T-helper 22 cell (primary cell): ENCODE measurements at places on chromosomes 3 and 15.

DNA sequence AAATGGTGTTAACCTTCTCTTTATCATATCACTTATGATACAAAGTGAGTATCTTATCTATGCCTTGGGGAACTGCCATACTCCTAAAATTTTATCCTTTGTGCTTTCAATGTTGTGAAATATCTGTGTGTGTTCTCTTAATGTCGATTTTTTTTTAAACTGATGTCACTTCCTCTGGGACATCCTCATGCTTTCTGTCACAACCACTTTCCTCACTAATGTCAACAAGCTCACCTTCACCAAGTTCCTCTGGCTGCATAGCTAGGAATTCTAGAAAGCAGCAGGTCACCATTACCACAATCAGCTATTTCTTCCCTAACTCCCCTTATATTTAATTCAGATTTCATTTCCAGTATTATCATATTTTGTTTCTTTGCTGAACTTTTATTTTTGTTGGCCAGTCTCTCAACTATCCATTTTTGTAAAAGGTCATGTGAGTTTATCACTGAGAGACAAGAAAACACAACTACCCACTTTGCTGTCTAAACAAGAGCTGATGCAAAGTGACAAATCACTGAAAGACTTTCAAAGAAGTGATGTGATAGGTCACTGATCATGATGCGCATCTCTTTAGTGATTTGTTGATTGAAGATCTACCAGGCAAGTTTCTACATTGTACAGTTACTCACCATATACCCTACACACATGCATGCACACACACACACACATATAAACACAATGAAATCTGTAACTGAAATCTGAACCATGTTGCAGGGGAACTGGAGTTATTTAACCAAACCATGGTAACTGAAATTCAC is 369.0 kb downstream of the ULK4 start:
- DNase-seq = no peak

GRCh38 chr3:155013427-155013826 is 66.7 kb upstream of the MME start:
- DNase-seq = no peak

DNA sequence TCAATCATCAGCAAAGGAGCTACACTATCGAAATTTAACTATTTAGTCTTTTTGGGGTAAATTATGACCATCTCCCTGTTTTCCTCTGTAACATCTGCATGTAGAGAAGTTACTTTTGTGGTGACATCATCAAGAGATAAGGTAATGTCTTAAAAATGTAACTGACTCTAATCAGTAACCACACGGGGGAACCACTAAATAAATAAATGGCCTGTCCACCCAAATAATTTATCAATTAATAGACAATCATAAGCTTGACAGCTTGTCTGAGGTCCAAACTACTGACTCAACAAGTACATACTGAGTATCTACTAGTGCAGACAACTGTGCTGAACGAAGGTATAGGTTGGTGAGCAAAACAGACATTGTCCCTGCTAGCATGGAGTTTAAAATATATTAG is 219.3 kb downstream of the SLC9A9 start:
- DNase-seq = no peak

DNA sequence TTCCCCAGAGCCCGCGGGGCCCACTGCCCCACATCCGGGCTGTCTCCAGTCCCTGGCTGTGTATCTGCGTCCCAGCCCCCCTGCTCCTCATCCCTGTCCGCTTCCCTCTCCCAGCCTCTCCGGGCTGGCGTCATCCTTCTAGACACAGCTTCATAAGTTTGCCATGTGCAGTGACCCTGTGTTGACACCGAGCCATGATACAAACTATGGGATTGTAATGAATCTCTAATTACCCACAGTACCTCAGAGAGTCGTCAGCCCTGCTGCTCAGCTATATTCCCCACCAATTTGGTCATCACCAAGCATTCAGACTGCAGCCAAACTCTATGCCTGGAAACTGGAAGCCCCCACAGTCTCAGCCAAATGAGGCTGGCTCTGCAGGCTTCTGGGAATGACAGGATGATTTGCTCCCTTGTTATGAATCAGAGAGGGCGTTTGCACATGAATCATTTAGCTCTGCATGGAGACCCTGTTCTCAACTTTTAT is 466.1 kb upstream of the ATP11B start:
- no peak for DNase-seq

- DNase-seq = no peak
Measured at GRCh38 chr3:95923496-95924210, 890.7 kb upstream of the EPHA6 start.

DNA sequence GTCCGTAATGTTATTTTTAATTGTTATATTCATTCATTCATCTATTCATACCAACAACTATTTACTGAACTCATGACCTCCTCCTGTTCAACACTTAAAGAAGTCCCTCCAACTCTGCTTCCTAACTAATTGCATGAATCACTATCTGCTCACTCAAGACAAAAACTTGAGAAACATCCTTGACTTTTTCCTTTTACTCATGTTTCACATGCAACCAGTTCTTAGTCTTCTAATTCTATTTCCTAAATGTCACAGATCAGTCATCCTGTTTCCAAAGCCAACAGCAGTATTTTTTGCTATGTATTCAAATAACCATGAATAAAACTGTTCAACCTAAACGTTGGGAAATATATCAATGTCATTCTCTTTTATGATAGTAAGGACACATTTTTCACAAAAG is 124.6 kb upstream of the GBE1 start:
- no peak for DNase-seq

DNA sequence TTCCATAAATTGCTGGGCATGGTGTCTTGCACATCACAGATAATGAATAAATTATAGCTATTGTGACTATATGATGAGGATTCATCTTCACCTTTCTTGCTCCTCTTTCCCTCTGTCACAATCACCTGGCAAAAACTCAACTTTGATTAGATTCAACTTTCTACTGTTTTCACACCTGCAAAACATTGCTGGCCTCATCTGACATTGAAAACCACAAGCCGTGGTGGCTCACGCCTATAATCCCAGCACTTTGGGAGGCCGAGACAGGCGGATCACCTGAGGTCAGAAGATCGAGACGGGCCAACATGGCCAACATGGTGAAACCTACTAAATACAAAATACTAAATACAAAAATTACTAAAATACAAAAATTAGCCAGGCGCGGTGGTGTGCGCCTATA is 12.7 kb upstream of the PEX5L start:
- DNase-seq = no peak

GRCh38 chr15:61441891-61442290 is 212.8 kb upstream of the RORA start:
- no peak for DNase-seq

GRCh38 chr3:111904376-111905241 is 45.5 kb downstream of the PHLDB2 start:
- DNase-seq = no peak

GRCh38 chr15:28114721-28115622 is 15.9 kb upstream of the OCA2 start:
- DNase-seq = no peak

GRCh38 chr15:50823281-50823680 is 57.8 kb upstream of the SPPL2A start:
- DNase-seq = no peak

- DNase-seq = no peak
Measured at GRCh38 chr15:59011262-59011952, 23.9 kb downstream of the RNF111 start.

GRCh38 chr15:55977231-55977630 is 16.2 kb downstream of the NEDD4 start:
- DNase-seq = no peak

DNA sequence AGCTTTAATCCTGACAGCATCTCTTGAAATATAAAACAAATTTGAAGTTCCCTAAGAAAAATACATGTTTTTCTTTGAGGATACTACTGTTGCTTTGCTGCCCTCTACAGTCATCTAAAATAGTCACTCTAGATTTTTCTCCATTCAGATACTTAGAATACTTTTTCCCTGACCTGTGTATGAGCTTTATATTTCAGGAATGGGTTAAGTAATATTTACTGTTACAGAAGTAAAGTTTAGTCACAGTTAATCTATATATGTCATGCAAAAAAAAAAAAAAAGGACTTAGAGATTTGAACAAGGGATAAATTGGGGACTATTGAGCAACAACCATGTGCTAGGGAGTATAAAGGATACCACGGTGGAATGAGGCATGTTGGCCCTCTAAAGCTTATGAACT is 8.8 kb downstream of the NECTIN3 start:
- no peak for DNase-seq

DNA sequence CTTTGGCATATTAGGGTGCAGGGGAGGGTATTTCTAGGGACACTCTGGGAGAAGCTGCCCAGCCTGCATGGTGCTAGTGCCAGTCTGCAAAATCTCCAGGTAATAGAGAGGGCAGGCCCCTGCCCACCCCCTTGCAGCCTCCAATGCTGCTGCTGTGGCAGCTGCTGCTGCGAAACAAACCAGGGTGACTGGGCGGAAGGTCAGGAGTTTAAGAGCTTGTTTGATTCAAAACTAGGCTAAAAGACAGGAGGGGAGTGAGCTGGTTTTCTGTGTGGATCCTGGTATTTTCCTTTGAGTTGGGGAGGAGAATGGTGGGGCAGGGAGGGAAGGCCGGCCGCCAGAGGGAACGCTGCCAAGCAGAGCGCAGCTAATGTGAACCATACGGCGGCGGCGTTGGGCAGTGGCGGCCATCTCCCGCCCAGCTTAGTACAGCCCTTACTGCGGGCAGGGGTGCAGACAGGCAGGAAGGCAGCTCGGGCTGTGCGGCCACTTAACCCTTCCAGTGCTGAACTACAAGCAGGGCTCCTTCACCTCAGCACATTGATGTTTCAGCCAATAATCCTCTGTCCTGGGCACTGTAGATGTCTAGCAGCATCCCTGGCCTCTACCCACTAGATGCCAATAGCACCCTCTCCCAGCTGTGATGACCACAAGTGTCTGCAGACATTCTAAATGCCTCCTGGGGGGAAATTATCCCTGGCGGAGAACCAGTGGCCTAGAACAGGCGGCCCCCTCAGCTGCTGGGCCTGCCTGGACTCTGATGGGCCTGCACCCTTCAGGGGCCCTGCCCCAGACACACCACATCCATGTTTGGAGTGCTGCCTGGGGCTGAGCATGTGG is 125.7 kb downstream of the EEFSEC start:
- no peak for DNase-seq
